ENCODE measurements at places on chromosomes 12 and 14.

DNA sequence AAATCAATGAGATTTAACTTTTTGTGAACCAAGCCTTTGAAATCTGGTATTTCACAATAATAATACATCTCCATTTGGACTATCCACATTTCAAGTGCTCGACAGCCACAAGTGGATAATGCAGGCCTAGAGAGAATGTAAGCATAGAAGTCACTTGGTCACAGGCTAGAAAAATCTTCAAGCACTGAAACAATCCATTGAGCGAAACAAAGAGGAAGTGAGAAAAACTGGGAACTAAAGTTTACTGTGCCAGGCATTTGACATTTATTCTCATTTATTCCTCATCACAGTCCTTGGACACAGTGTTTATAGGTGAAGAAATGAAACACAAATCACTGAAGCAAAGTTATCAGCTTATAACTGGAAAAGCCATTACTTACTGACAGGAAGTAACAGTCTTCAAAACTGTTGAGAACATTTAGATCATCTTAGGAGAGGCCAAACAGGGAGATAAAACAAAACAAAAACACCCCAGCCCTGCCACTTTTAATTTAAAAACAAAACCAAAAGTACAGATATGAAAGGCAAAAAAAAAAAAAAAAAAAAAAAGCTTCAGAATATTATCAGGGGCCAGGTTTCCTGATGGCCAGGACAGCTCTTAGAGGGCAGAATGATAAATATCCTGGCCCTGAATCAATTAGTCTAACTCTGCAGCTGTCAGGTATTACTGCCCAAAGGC is 29.2 kb downstream of the GNS start:
- DNase-seq = no peak

- no peak for DNase-seq
Measured at GRCh38 chr14:64444984-64445845, 20.1 kb upstream of the AKAP5 start.

DNA sequence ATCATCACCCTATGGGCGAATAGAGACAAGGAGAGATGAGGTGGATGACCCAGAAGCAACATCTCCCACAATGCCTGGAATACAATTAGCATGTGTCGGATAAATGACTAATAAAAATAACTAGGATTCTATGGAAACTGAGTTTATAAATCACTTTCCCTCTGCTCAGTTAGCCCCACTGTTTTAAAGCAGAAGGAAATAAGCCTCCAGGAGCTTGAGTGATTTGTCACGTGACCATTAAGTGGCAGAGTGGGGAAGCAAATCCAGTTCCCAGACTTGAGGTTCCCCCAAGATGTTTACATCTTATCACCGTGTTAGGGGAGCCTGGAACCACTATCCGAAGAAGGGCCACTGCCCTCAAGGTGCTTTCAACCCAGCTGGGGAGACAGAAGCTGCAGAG is 136.5 kb upstream of the CCND2 start:
- DNase-seq = no peak

GRCh38 chr12:72006766-72007165 is 68.1 kb downstream of the TPH2 start:
- DNase-seq = no peak

DNA sequence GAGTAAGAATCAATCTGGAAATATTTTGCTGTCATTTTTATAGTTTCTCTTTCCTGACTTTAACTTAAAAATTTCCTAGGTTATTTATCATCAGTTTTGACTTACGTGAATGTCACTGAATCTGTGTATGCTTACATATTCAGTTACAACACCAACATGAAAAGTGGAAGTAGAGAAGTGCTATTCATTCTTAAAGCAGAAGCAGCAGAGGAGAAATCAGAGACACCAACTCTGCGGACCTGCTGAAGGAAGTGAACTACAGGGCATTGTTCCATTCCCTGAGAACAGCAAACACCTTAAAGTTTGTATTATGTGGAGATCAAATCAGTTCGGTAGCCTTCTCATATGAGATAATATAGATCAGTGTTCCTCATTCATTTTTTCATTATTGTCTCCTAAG is 34.1 kb downstream of the RAD51B start:
- no peak for DNase-seq

GRCh38 chr14:94400422-94400841 is 12.0 kb upstream of the SERPINA1 start:
- DNase-seq = no peak

GRCh38 chr14:60064491-60065072 is 27.1 kb upstream of the PCNX4 start:
- no peak for DNase-seq

DNA sequence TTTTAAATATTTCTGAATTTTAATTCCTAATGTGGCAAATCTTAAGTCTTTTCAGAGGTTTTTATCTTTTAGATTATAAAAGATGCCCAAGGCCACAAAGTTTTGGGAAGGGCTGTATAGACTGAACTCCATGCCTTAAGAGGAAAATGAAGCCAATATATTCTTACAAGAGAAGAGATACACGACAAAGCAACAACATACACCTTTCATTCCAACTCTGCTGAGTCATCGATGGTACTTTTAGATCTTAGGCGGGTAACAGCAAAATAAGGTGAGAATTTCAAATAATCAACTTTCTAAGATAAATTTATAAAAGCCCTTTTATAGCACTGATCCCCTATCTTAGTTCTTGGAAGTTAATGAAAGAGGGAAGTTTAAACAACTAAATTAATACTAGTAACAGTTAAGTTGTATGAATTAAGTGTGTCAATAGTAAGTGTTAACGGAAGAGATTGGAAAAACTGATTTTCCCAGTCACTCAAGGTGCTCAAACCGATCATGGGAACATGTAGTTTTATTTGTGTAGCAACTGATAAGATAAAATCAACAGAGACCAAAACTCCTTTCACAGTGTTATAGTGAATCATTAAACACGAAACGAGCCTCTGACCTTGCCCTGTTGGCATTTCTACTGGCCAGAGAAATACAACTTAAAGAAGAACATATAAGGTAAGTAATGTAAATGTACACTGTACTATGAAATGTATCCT is 18.8 kb upstream of the PIK3C2G start:
- DNase-seq = no peak

DNA sequence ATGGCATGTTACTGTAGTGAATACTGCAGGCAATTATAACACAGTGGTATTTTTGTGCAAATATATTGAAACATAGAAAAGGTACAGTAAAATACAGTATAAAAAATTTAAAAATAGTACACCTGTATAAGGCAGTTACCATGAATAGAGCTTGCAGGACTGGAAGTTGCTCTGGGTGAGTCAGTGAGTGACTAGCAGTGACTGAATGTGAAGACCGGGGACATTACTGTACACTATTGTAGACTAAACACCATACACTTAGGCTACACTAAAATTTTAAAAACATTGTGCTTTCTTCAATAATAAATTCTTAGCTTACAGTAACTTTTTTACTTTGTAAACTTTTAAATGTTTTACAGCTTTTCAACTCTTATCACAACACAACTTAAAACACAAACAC is 181.7 kb downstream of the GALC start:
- DNase-seq = no peak

DNA sequence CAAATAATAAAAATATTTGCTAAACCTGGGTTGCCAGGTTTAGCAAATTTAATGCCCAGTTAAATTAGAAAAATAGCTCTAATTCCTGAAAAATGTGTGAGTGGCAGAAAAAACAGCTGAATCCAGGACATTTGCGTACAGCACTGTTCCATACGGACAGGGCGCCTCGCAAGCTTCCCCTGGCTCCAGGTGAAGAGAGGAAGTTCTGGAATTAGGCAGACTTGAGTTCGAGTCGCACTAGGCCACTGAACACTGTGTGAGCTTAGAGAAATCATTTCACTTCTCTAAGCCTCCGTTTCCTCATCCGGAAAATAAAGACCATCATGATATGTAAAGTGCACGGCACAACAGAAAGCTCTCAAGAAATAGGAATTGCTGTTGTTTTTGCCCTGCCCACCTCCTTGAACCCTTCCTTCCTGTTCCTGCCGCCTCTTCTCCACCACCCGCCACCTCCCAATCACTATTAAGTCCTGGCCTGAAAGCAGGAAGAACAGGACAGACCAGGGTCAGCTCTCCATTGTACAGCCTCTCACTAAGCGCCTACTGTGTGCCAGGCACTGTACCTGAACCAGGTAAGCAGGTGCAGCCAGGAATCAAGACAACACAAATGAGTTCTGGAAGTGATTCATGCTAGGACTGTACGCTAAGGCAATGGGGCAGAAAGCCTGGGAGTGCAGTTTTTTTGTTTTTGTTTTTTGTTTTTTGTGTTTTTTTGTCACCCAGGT is 763 bp upstream of the PHETA1 start:
- no peak for DNase-seq

DNA sequence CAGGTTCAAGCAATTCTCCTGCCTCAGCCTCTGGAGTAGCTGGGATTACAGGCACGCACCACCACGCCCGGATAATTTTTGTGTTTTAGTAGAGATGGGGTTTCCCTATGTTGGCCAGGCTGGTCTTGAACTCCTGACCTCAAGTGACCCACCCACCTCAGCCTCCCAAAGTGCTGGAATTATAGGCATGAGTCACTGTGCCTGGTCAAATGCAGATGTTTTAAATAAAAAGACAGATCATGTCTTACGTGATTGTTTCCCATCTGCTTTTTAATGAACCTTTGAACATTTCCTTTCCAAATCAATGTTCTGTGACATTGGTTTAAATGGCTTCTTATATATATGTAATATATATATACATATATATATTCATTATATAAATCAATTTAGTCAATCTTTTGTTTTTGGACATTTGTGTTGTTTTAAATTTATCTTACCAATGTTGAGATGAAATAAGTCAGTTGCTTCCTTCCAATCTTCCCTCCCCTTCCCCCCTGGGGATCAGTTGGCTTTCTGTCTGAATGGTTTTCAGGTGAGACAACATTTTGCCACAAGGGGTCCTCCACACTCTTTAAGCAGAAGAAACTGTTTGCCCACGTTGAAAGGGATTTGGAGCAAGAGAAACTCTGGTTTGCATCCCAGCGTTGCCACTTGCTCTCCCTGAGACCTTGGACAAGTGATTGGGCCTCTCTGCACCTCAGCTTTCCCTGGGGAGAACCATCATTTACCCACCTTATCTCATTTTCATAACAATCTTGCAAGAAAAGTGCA is 47.6 kb upstream of the RBM19 start:
- DNase-seq = no peak

DNA sequence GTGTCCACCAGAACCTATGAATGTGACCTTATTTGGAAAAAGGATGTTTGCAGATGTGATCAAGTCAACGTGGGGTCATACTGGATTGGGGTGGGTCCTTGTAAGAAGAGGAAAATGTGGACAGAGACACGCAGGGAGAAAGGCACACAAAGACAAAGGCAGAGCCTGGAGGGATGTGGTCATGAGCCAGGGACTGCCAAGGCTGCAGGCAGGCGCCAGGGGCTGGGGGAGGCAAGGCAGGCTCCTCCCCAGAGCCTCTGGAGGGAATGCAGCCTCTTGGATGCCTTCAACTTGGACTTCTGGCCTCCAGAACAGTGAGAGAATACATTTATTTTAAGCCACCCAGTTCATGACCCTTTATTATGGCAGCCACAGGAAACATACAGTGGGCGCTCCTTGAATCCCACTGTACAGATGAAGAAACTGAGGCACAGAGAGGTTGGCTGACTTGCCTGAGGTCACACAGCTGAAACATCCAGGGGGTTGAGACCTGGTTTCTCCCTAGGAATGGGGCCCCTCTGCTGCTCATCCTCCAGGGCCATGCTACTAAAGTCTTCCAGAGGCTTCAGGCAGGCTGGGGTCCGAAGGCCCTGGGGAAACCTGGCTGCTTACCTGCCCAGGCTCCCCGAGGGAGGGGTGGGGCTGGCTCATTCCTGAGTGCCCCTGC is 99.7 kb downstream of the RFLNA start:
- no peak for DNase-seq

DNA sequence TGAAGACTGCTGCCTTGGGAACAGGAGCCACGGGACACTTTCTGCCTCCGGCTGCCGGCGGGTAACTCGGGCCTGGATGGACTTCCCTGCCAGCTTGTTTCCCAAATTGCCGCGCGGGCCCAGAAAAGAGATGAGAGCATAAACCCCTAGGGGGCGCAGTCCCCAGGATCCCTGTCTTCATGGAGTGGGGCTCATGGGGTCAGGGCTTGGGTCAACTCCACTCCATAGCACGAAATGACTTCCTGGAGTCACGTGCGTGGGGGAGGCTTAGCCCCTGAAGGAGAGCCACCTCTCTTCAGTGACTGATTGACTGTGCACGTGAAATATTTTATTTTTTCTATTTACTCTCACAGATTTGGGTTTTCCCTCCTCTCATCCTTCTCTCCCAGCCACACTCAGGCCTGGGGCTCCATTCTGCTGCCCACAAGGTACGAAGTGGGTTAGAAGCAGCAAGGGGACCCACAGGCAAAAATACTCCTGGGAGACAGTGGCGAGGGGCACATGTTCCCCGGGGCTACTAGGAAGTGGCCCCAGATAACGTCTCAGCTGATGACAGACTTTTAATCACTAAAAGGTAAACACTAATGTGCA is 10.0 kb downstream of the PGF start:
- DNase-seq = peak; percentile 62

GRCh38 chr14:68552075-68552474 is 240.8 kb downstream of the ZFP36L1 start:
- DNase-seq = no peak

GRCh38 chr14:101925152-101925551 is 39.2 kb upstream of the DYNC1H1 start:
- no peak for DNase-seq

DNA sequence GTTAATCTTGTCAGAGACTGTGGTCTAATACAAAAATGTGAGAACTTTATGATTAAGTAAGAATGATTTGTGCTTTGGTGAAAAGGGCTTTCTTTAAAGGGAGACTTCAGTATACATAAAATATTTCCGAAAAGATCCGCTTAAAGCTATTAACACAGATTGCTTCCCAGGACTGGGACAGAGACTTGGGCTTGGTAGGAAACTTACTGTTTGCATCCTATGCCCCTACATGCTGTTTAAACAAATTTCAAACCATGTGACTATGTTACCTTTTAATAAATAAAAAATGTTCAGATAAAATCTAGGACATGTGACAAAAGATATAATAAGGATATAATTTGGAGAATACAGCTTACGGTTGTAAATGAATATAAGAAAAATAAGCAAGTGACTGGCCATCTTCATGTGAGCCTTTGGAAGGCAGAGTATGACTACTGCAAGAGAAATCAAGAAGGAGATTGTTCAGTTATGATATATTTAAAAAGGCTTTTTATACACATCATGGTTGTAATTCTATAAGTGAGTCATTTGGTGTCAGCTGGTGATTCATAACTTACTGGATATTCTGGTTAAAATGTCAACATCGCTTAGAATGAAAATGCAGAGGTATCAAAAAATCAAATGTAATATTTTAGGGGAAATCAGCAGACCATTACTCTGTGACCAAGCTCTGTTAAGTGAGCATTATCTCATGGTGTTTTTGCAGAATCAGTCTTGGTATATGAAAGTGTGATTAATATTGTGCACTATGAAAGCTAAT is 234.7 kb upstream of the E2F7 start:
- no peak for DNase-seq

DNA sequence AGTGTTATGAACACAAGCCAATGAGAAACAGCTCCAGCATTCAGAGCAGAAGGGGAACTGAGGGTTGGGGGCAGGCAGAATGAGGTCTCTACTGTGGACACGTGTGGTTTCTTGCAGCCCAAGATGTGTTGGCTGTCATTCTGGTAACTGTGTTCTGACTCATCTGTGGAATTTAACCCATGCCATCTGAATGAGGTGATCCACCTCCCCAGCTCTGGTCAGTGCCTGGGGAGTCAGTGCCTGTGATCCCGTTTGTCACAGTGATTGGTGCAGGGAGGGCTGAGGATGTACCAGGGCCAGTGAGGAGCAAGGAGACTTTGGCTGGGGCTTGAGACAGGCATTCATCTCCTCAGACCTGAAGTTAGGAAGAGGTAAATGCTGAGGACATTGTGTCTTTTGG is 216.8 kb downstream of the MSRB3 start:
- no peak for DNase-seq
